ENCODE measurements at places on chromosomes 4 and X.

DNA sequence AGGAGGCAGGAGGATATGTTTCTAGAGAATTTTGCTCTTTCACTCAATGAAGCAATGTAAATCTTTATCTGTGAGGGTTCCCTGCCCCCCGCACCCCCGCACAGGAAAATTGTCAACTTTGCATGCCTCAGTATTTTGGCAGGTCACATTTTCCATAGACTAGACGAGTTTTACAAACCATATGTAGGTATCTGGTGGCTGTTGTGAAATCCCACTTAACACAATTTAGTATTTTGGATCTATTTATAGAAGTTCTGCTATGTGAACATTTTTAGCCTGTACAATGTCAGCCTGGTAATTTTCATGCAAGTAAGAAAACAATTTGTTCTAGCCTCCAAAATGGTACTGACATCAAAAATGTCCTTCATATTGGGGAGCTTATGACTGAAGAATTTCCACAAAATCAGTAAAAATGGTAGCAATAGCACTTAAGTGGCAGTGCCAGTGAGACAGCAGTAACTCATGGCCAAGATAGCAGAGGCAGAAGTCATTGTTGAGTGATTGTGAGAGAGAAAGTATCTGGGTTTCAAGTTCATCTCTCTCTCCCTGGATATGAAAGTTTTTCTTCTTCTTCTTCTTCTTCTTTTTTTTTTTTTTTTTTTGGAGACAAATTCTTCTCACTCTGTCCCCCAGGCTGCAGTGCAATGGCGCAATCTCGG is 12.4 kb upstream of the FRYL start:
- DNase-seq, result no peak

GRCh38 chr4:73612032-73612431 is 8.2 kb downstream of the RASSF6 start:
- DNase-seq, result no peak

- no peak for DNase-seq
Measured at GRCh38 chr4:166625018-166625637, 609.2 kb downstream of the SPOCK3 start.

GRCh38 chr4:110850461-110851442 is 227.9 kb upstream of the PITX2 start:
- DNase-seq, result no peak

DNA sequence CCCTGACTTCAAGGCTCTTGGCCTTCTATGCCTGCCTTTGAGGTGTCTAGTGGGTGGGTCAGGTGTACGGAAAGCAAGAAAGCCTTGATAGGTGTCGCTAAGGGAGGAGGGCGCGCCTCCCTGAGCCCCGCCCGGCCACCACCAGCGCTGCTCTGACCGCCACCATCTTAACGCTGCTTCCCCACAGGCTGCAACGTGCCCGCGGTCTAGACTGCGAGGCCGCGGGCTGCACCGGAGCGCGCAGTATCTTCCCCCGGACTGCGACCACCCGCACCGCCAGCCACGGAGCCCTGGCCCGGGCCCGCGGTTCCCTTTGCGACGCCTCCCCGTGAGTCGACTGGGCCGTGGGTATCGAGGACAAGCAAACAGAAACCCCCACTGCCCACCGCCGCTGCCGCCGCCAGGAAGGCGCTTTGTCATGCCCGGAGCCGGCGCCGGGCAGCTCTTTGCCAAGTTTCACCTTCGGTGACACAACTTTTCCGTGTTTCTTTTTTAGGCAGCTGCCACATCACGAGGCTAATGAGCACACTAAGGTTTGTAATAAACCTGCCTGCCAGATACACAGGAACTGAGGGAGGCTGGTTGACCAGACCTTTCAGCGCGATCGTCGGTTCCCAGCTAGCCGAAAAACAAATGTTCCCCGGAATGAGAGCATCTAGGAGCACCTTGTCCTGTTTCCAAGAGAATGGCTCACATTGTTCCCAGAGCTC is 335.8 kb upstream of the F9 start:
- no peak for DNase-seq

DNA sequence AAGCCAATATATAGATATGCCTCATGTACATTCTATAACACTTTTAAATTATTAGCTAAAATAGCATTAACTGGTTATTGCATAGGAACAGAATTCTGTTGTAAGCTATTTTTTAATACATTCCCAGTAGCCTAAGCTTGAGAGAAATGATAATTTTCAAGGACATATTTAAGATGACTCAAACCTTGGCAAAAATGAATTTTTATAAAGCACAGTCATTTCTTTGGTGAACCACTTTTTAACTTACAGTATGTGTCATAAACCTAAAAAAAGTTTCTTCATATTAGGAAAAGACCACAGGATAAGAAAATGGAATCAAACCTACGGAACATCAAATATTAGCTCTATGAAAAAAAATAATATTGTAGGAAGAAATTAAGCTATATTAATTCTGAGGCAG is 986.3 kb downstream of the STIM2 start:
- no peak for DNase-seq

DNA sequence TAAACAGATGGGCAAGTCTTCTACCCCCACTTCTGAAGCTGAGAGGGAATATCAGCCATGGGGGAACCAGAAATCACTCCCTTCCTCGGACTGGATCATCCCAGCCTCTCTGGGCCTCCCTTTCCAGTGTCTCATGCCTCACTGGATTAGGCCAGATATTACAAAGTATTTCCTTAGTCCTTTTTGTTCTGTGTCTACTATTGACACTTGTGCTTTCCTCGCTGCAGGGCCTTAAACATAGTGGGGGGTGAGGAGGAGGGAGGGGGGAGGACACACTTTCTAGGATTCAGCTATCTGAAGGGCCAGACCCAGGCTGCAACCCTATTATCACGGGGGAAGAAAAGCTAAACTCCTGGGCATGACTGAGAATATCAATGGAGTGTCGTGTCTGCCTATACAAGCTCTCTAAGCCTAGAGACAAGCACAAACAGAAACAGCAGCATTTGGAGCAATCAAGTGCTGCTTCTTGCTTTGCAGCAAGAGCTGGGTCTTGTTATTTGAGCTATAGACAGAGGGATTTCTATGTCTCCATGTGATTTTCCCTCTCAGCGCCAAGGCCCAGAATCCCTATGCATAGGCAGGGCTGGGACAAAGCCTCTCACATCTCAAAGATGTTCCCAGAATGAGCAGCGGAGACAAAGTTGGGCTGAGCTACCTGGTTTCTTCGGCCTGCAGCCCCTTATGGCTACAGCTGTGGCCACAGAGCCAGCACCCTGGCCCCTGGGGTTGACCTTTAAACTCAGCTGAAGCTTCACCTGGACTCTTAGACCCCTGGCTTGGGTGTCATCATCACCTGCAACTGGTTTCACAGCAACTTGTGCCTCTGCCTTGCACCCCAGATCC is 20.2 kb downstream of the PJA1 start:
- no peak for DNase-seq

DNA sequence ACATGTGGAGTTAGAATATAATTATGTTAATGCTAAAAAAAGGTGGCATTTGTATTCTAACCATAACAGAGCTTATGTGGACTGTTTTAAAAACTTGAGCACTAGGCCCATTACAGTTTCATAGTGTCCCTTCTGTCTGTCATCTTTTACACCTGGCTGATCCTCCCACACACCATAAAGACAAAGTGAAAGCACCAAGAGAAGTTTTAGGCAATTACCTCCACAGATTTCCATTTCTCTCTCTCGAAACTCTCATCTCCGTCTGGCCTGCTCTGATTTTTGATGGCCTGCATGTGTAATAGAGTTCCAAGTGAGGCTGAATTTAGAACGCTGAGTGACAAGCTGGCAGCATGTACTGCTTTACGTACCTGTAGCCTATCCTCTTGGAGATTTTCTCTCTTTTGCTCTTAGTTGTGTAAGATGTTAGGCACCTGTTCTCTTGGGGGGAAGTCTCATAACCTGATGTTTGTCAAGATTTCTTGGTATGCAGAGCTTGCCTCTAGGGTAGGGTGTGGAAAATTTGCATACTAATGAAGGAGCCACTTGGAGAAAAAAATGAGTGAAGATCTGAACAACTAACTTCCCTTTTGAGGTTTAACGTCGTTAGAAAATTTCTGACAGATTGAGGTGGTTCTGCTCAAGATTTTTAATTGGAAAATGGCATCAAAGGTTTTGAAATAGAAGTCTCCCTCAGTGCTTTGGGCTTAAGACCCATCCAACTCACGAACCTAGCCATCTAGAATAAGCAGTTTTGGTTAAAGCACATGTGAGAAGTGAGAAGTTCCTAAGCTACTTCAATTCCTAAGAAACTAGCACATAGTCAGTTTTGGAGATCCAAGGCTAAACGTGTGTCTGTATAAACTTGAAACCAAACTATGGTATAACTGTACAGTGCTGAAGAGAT is 57.6 kb upstream of the RAP1GDS1 start:
- no peak for DNase-seq

- DNase-seq, result no peak
Measured at GRCh38 chr4:35966566-35966965, 277.7 kb downstream of the ARAP2 start.

GRCh38 chrX:78710171-78710570 is 37.3 kb upstream of the LPAR4 start:
- DNase-seq, result no peak

GRCh38 chr4:78732332-78733104 is 43.6 kb upstream of the BMP2K start:
- DNase-seq, result no peak

- no peak for DNase-seq
Measured at GRCh38 chr4:160159457-160159856, 1056.6 kb downstream of the RAPGEF2 start.

DNA sequence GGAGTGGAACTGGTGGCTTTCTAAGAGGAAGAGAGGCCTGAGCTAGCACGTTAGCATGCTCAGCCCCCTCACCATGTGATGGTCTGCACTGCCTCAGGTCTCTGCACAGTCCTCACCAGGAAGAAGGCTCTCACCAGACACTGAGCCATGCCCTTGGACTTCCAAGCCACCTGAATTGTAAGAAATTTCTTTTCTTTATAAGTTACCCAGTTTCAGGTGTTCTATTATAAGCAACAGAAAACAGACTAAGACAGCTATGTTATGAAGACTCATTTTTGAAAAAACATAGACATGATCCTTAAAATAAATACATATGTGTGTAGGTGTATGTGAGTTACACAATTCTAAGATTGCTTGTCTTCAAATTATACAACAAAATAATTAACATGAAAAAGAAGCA is 74.7 kb downstream of the CEP44 start:
- no peak for DNase-seq

DNA sequence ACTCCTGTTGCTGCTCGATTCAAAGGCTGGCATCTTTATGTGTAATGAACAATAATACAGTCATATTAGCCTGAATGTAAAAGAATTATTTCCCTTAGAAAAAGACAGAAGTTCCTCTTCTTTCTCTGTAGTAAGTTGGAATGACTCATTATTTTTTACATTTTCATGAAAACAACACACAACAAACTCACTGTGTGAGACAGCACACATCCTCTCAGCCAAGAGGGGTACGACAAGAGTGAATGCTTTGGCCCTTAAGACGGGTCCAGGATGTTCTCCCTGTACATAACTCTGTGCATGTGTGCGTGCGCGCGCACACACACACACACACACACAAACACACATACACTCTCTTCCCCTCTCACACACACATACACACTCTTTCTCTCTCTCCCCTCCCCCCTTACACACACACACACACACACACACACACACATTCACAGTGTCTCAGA is 72.8 kb downstream of the MANBA start:
- DNase-seq, result no peak

GRCh38 chr4:88788424-88788823 is 90.8 kb upstream of the NAP1L5 start:
- no peak for DNase-seq

GRCh38 chr4:184438375-184438774 is 36.0 kb downstream of the IRF2 start:
- no peak for DNase-seq

- no peak for DNase-seq
Measured at GRCh38 chrX:1140236-1140681, 72.2 kb downstream of the CRLF2 start.

- DNase-seq, result no peak
Measured at GRCh38 chr4:97105347-97106099, 1037.8 kb downstream of the STPG2 start.

DNA sequence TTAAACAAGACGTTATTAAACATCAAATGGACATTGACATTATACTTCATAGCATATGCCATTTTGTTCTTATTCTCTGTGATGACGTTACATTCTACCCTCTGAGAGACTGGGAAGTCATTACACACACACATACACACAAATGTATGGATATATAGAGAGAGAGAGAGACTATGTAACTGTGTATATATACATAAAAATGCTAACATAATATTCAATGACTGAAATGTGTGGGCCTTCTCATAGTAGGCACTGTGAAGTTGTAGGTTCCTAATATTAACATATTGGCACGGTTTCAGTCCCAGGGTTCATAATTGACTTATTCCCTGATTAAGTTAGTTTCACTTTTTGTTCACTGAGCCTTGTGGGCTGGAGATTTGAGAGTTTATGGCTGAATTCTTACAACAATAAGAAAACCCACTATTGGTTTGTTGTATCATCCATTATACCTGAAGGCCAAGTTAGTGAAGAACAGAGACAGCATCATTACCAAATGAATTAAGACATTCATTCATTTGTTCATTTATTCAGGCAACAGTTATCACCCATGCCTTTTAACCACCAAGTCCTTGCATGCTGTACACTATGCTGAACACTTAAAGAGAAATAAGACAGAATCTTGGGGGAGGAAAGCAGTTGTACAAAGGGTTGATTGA is 68.5 kb downstream of the GAB1 start:
- no peak for DNase-seq

DNA sequence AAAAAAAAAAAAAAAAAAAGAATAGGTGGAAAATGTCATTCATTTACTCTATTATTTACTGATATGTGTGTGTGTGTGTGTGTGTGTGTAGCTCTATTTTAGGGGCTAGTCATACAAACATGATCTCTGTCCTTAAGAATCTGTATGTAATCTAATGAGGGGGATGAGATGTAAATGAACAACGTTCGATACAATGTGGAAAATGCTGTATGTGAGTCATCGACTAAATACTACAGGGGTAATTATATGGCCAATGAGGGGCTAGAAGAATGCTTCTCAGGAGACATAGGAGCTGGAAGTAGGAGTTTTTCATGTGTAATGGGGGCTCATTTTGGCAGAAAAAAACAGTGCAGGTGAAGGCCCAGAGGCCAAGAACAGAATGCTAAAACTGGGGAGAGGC is 41.9 kb downstream of the LEF1 start:
- DNase-seq, result no peak

DNA sequence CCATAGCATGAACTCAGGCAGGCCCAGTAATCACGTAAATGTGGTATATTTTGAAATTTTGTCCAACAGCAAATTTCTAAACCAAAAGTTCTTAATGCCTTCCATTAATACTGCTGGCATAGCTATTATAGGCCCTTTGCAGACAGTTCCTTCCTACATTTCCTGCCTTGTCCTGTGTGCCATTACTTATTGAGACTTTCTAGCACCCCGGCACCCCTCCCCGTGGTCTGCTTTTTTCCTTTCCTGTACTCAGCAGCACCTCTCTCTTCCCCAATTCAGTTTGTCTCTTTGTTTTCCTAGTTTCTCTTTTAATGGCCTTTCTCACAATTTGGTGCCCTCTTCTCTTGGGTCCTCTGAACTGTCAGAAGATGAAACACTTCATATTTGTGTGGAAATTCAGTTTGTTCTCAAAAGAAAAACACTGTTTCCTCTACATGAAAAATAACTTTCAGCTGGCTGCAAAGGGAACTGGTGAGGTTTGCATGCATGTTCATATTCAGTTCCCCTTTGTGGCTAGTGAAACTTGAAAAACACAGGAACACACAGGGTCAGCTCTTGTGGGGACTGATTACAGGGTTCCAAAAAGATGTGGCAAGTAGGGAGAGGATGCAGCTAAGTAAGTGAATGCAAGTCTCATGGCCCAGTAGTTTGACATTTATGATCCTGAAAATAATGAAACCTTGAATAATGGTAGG is 17.1 kb downstream of the GPR34 start:
- DNase-seq, result no peak

- DNase-seq, result no peak
Measured at GRCh38 chr4:55169352-55169961, 44.1 kb upstream of the KDR start.

Data from effector memory CD8-positive, alpha-beta T cell (primary cell).